Activated CD8-positive, alpha-beta memory T cell treated with anti-CD3 and anti-CD28 coated beads, Interleukin-2, amount 50 U/mL, for 48 hours (primary cell): ENCODE measurements at places on chromosomes 5 and 9.
A peak's percentile ranks its signal among the peaks of the same experiment; 100 is the strongest.

DNA sequence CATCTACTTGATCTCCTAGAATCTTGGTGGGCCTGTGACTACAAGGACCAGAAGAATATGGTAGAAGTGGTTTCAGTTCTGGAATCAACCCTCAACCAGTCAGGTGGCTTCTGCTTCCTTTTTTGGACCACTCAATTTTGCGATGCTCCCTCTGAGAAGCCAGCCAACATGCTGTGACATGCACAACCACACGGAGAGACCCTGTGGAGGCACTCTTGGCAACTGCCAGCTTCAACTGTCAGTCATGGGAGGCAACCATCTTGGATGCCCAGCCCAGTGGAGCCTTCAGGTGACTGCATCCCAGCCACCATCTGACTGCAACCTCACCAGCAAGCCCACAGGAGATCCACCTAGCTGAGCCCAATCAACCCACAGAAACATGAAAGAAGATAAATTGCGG is 137.3 kb downstream of the FAM114A2 start:
- DNase-seq = no peak

DNA sequence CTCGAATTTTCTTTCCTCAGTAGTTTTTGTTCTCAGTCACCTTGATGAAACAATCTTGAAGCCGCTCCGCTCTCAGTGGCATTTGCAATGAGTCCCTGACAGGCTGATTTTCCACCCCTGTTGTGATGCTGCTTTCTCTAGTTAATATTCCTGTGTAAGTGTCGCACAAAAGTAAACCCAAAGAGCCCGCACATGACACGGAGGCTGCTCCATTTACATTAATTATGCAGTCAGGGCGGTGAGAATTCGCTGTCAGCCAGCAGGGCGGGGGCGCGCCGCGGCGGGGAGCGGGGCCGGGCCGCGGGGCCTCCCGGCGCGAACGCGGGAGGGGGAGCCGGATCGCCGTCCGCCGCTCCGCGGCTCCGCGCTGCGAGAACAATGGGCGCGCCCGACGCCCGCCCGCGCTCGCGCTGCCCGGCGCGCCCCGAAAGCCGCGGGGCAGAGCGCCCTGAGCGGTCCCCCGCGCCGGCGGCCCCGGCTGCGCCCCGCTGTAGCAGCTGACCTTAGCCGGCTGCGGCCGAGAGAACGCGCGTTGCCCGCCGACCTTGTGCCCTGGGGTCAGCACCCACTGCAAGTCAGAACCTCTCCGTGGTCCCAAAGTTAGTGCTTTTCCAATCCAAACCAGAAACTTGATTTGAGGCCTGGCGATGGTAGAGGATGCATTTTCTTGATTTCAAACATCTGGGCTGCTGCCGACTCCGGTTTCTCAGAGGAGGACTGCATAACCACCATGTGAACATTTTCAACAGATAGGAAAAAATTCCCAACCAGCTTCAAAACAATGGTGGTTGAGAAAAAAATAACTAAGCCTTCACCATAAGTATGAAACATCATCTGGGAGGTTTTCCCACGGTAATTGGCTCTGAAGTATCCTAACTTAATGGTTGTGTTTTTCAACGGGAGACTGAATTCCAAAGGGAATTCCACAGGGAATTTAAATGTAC is 142.6 kb downstream of the PBX3 start:
- DNase-seq = peak; percentile 61

DNA sequence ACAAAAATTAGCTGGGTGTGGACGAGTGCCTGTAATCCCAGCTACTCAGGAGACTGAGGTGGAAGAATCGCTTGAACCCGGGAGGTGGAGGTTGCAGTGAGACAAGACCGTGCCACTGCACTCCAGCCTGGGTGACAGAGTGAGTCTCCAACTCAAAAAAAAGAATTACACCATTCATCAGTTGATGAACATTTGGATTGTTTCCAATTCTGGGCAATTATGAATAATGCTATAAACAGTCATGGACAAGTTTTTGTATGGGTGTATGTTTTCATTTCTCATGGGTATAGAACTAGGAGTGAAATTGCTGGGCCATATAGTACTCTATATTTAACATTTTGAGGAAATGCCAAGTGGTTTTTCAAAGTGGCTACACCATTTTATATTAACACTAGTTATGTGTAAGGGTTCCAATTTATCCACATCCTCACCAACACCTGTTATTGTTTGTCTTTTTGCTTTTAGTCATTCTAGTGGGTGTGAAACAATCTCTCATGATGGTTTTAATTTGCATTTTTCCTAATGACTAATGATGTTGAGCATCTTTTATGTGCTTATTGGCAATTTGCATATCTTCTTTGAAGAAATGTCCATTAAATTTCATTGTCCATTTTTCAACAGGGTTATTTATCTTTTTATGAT is 9.0 kb upstream of the CCDC125 start:
- DNase-seq = no peak

DNA sequence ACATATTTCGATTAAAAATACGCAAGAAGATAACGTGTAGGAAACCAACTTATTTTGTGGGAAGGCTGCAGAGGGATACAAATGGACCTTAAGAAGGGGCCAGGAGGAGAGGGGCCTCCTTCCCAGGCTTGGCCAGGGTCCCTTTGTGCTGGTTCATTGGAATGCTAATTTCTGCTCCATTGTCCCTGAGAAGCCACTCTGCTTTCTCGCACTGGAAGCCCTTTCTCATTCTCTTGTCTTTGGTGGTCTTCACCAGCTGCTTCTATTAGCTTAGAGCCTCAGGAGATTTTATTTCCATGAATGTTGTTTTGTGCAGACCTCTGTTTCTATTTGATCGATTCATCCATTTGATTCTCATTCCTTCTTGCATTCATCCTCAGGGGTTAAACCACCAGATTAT is 325.4 kb downstream of the TMEM38B start:
- no peak for DNase-seq

- DNase-seq = no peak
Observed at GRCh38 chr9:89719202-89719601, 114.4 kb downstream of the GADD45G start.

GRCh38 chr9:69483886-69484422 is 158.9 kb downstream of the ENTREP1 start:
- DNase-seq = no peak

DNA sequence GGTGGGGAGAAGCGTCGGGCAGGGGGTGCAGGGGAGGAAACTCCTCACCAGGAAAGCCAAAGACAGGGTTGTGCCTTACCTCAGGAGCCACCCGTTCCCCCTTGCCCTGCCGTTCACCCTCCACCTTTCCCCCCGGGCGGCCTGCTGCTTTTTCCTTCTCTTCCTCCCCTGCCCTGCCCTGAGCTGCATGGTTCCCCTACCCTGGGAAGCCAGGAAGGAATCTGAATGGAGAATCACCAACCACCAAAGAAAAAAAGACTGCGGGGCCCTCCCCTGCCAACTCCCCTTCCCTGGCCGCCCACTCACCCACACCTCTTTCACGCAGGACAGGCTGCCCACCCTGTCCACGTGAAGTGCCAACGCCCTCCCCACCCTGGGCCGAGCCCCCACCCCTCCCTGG is 820 bp upstream of the NFX1 start:
- peak; percentile 72 for DNase-seq

DNA sequence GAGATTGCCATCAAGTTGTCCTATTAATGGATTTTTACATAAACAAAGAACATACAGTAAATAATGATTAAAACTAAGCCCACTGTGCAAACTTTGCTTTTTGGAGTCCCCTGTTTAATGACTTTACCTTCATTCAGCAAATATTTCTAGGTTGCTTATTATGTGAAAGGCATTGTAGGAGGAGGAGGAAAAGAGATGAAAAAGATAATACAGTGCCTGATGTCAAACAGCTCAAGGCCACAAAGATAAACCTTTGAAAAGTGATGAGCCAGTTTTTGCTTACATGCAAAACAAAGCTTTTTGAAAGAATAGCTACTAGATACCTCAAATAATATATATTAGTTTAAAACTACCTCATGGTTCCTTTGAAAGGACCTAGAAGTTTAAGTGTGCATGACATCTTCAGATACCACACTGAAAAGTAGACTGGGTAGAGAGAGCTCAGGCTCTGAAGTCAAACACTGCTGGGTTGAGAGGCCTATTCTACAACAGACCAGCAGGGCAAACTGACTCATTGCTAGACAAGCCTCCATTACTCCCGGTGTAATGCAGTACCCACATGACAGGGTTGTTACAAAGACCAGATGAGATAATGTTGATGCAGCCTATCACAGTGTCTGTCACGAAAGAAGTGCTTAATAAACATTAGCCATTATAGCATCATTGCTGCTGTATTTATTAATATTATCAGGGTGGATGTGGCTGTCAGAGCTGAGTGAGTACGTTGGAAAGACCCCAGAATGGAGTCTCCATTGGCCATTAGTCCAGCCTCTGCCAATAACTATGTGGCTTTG is 11.8 kb downstream of the DEPDC1B start:
- no peak for DNase-seq

GRCh38 chr5:43274435-43275114 is 38.6 kb downstream of the HMGCS1 start:
- DNase-seq = no peak

DNA sequence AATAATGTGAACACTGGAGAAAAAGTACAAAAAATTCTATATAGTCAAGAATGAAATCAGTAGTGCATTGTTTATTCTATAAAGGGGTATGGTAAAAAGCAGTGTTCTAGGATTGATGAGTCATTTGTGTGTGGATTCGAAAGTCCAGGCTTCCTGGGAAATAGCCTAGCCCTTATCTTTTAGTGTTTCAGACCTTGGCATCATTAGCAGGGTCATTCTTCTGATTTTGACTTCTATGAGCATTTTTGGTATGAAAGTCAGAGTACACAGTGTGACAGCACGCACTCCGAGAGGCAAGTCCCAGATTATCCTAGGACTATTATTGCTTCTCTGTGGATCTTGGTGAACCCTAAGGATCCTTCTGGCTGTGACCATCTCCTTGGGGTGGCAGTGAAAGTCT is 16.9 kb downstream of the PCSK5 start:
- DNase-seq = no peak

GRCh38 chr5:125154301-125155110 is 408.1 kb upstream of the ZNF608 start:
- DNase-seq = no peak

GRCh38 chr9:86983620-86984259 is 36.4 kb upstream of the GAS1 start:
- no peak for DNase-seq

- DNase-seq = no peak
Observed at GRCh38 chr5:73994963-73995362, 369.0 kb downstream of the ARHGEF28 start.

DNA sequence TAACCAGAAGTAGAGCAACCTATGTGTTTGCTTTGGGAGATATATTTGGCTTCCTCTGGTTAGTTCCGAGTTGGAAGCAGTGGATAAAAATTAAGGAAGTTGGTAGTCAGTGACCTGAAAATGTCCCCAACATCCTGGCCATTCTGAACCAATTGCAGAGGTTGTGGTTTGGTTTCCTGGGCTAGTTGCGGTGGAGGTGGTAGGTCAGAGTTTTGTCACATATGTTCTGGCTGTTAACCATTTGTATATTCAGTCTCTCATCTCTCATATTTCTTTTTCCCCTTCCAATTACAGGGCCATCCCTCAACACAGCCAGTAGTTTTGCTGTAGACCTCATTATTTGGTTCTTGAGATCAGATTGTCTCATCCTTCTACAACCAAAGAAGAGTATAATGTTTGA is 1026.9 kb downstream of the PTPRD start:
- no peak for DNase-seq

DNA sequence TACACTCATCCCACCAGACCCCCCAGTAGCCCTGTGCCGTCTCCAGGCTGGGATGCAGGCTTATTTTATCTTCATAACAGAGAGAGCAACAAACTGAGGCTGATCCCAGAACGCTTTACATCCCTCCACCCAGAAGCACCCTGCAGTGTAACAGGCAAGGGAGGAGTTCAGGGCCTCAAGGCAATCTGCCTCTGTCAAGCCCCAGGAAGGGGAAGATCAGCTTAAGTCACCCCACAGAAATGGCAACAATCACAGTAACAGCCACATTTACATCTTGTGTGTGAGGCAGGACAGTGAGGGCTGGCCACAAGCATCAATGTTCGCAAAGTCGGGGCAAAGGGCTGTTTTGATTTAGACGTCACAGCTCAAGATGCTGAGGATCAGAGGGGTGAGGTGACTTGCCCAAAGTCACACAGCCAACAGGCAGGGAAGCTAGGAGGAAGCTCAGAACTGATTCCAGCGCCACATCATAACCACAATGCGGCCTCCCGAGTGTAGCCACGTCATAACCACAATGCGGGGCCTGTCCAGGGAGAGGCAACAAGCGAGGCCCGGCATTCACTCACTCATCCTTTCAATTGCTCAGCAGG is 14.4 kb downstream of the STK10 start:
- DNase-seq = peak; percentile 89

- DNase-seq = no peak
Observed at GRCh38 chr9:121984726-121985402, 108.2 kb downstream of the TTLL11 start.

- DNase-seq = no peak
Observed at GRCh38 chr5:72301557-72301956, 18.5 kb downstream of the MRPS27 start.

DNA sequence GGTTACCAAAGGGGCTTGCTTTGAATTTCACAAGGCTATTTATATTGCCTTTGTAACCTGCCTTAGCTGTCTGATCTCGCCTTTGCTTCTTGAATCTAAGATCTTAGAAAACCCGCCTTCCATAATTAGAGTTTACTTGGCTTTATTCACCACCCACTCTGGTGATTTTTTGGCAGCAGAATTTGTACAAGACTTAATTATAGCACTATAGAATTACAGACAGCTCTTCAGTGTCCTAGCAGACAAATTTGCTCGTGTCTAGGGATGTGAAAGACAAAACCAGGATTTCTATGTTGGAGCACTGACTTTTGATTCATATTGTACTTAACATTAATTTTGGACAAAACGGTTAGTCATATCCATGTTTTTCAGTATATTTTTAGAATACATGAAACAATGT is 306.6 kb downstream of the ADGRV1 start:
- no peak for DNase-seq

DNA sequence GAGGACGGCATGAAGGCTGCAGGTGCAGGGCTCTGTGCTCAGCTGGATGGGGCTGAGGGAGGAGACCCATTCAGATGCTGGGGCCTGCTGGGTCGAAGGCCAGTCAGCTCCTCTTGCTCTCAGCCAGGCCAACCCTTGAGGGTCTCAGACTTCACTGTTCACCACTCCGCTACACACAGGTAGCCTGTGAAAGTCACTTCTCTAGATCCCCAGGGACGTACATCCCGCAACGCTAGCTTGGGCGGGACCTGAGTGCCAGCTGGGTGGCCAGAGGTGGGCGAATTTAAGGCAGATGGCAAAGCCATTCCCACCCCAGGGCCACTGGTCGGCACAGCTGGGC is 42.2 kb upstream of the FCN1 start:
- DNase-seq = no peak

DNA sequence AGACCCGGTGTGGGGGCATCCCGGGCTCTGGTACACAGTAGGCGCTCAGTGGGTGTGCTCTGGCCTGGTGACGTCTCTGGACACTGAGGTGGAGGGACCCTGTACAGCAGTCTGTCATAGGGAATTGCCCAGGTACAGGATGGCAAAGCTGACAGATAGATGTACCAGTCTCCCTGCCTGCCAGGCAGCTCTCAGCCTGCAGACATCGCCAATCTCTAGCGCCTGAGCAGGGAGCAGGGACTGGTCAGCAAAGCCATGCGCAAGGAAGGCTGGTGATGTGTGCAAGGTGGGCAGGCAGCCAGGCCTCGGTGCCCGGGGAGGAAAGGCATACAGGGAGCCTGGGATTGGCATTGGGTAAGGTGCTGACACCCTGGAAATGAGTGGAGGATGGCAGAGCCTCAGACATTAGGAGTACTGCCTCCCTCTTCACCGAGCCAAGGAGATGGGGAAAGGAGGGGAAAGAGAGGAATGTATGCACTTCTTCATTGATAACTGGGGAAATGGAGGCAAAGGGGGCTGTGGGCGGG is 33.9 kb upstream of the BRD3 start:
- no peak for DNase-seq

GRCh38 chr9:100413839-100414420 is 13.0 kb upstream of the MSANTD3 start:
- no peak for DNase-seq
